T-helper 1 cell (primary cell): ENCODE measurements at places on chromosomes 11 and 22.

DNA sequence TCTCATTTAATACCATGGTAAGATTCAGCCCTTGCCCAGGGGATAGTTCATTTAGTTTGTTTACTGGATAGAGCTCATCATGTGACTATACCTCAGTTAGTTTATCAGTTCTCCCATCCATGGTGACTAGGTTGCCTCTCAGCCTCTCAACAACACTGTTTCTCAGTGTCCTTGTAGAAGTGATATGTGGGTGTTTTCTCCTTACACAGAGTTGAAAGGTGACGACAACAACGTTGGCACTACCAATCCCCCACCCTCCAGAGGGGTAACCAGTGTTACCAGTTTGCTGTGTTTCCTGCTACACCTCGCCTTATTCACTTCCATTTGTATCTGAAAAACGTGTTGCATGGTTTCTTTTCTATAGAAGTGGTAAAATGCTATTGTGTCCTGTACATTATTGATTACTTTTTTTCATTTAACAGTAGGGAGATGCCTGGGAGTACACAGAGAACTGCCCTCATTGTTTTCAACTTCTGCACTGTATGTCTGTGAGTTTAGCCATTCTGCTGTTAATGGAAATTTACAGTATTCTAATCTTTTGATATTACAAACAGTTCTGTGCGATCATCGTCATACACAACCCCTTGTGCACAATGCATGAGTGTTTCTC, 11.6 kb downstream of the NEAT1 start:
- DNase-seq: no peak

DNA sequence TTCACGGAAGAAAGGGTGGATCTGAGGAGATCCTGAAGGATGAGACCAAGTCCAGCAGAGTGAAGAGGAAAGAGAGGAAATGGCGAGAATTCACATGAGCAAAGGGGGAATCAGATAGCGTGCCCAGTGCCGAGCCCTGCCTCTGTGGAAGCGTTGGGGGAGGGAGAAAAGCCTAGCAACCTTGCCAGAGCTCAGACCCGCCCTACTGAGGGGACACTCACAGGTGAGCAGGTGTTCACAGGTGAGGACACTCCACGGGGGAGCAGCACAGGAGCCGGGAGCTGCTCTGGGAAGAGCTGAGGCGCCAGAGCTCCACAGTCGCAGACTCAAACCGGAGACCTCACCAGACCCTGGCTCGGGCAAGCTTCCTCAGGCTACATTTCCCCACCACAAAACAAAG, 56.2 kb downstream of the MICAL3 start:
- DNase-seq: no peak

DNA sequence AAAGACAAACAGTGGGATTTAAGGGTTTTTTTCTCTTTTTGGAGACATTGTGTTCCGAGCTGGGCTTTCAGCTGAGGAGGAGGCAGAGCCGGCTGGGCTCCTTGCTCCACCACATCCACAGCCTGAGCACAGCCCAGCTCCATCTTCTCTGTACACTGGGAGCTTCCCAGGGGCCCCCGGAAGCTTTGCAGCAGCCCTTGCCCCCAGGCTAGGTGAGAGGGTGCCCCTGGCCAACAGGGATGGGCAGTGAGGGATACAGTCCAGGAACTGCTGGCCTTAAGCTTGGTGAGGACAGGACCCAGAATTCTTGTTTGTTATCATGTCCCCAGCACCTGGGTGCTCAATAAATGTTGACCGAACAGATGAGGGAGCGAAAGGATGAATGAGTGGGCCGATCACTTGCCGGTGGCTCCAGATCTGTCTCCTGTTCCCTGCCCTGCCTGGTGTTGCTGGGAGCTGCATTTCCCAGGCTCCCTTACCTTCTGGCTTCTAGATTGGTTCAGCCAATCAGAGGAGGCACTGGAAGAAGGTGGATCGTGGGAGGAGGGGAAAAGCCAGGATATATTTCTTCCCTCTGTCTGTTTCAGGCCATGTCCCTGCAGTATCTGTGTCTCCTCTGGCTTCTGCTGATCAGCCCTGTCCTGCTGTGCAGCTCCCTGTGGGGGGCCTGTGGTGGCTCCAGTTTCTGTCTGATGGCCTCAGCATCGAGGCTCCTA, 26.5 kb upstream of the NECTIN1 start:
- no peak for DNase-seq

- DNase-seq: no peak
Measured at GRCh38 chr11:88281317-88281712, 56.2 kb downstream of the CTSC start.

GRCh38 chr11:76574879-76575278, 95.7 kb downstream of the LRRC32 start:
- no peak for DNase-seq

DNA sequence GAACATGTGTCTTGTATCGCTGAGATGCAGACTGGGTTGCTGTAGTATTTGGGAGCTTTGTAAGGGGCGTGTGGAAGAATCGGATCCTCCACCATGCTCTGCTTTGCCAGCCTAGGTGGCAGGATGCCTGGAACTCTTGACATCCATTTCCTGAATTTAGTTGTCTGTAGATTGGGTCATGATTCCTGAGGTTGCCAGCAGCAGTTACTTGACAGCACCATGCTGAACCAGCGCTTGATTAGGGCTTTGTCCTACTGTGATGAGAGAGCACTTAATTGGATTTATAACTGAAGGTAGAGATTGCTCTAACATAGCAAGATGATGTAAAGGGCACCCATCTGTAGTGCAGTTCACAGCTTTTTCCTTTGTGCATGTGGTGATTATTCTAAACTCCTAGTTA, 75.6 kb upstream of the HORMAD2 start:
- DNase-seq: no peak

- DNase-seq: no peak
Measured at GRCh38 chr11:6587360-6587953, 16.0 kb downstream of the RRP8 start.

GRCh38 chr11:104995001-104995408, 26.6 kb upstream of the CASP4 start:
- no peak for DNase-seq

DNA sequence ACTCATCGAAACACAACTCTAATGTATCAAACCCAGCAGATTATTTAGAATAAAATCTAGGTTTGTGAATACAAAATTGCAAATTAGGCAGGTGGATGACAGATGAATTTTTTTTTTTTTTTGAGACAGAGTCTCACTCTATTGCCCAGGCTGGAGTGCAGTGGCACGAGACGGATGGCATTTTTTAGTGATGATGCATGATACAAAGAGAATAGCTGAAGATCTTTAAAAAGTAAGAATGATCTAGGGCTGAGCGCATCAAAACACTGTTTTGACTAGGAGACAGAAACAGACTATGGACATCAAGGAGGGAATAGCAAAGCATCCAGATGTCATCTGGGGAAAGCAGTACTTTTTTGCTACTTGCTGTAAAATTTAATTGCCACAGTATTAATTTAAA, 63.8 kb downstream of the IMMP1L start:
- DNase-seq: no peak

- no peak for DNase-seq
Measured at GRCh38 chr11:2834503-2835273, 50.9 kb downstream of the CDKN1C start.

DNA sequence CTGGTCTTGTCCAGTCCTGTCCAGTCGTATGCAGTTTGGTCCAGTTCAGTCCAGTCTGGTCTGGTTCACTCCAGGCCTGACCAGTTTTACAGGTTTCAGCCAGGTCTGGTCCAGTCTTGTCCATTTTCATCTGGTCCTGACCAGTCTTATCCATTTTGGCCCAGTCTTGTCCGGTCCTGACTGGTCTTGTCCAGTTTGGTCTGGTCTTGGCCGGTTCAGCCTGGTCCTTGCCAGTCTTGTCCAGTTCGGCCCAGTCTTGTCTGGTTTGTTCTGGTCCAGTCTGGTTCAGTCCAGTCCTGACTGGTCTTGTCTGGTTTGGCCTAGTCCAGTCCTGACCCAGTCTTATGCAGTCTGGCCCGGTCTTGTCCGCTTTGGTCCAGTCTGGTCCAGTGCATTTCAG, 380.2 kb downstream of the OR4C45 start:
- DNase-seq: no peak

DNA sequence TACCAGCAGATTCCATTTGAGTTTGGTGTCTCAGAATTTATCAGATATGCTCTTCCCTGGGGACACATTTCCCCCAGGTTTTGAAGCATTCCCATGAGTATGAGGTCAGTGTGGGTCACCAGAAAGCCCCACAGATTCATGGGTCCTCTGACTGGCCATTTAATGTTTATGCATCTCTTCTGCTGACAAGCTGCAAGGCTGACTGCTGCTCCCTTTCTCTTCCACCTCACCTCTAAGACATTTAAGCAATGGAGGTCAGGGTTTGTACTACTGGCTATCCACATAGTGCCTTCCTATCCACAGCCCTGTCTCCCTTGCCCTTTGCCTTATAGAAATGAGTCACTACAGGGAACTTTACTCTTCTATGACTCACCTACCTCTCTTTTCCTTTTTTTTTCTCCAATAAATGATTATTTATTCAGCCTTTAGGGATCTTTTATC, 106.0 kb upstream of the TIMP3 start:
- no peak for DNase-seq

DNA sequence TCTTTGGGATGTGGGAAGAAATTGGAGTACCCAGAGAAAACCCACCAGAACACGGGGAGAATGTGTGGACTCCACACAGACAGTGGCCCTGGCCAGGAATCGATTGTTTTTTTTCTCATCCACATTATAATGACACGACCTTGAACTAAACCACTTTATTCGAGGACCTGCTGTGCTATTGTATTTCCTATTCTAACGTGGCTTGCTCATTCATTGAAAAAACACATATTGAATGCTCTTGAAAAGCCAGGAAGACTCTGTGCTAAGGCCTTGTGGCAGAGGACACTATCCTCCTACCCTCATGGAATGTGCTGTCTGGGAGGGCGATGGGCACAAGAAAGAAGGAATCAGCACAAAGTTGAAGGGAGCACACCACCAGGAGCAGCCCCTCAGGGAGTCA, 9.1 kb upstream of the SREBF2 start:
- DNase-seq: no peak

- DNase-seq: no peak
Measured at GRCh38 chr22:47056776-47057470, 294.5 kb downstream of the TBC1D22A start.

- DNase-seq: no peak
Measured at GRCh38 chr11:100080821-100081220, 606.3 kb upstream of the ARHGAP42 start.

DNA sequence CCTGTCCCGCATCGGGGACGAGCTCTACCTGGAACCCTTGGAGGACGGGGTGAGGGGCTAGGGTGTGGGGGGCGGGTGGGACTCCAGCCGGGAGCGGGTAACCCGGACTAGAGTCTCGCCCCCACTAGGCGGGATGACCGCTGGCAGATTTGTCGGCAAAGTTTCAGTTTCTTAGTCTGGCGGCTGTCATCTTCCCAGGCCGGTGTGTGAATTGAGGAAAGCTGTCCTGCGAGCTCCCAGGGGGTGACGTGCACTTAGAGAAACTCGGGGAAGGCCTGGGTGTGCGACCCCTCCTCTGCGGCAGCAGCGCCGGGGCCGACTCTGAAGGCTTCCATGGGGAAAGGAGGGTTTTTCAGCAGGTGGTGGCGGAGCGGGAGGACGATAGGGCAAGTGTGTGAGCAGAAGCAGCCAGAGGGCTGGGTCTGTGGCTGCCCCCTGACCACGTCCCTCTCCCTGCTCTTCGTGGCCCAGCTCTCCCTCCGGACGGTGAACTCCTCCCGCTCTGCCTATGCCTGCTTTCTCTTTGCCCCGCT, 463 bp downstream of the RAD9A start:
- no peak for DNase-seq

- DNase-seq: no peak
Measured at GRCh38 chr11:95058621-95059020, 8.1 kb upstream of the SRSF8 start.

DNA sequence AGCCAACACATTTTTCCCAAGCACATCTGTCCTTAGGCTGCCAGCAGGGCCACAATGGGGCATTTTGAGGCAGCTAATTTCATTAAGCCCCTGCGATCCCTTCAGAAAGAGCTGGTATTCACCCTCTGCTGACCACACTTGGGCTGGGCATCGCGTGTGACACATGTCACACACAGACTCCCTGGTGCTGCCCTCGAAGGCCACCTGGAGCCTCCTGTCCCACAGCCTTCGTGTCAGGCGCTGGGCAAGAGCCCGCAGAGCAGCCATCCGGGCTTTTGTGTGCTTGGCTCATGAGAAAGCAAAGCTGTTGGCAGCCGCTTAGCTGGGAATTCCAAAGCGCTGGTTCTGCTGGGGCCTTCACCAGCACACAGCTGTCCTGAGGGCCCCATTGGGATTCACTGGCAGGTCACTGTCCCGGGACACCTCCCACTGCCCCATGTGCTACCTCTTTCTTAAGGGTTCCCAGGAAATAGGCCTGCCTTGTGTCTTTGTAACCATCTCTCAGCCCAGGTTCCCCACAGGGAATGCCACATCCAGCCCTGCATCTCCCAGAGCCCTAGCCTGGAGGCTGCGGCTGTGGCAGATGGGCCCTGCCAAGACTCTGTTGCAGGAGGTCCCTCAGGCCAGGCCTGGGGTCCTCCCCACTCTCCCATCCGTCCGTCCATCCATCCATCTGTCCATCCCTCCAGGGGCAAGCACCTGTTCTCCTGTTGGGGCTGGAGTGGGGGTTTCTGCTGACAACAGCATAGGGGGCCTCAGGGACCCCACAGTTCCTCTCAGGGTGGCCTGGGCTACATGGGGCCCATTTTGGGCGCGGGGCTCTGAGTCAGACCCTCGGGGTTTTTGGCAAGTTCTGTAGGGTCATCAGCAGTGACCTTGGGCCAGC, 4.9 kb downstream of the CLDN5 start:
- DNase-seq: no peak

DNA sequence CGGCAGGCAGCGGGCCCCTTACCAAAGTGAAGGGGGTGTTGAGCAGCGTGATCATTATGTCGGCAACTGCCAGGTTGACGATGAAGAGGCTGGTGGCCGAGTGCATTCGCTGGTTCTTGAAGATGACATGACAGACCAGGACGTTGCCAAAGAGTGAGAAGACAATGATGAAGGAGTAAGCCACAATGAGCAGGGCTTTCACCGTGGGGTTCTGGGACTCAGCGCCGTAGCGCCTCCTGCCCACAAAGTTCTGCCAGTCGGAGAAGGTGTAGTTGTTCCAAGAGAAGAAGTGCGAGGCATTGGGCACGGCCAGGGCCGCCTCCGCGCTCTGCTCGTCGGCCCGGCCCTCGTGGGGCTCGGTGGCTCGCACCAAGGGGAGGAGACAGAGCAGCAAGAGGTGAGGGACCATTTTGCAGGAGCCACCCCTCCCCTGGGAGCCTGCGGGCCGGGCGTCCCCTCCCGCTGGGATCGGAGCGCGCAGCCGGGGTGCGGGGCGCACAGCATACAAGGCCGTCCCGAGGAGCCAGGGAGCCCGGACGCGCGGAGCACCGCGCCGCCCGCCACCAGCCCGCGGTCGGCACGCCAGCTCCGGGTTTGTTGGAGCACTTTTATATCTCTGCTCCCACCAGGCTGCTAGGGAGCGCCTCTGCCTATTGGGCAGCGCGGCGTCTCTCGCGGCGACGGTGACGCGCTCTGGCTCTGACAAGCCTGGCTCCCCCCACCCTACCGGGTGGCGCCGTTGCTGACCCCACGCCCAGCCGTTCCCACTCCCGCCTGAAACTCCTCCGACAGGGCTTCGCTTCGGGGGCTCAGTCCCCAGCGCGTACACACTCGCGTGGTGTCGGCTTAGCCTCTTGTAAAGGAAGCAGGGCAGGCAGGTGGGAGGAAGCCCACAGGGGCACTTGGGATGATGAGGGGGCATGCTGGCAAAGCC, at the start of gene GPR83:
Gene GPR83 (minus strand): TSS at position 581 of the 934 bp plus-strand sequence. CDS start 172 bp downstream, at position 409.
- no peak for DNase-seq
